ENCODE measurements at places on chromosomes 4 and X.

DNA sequence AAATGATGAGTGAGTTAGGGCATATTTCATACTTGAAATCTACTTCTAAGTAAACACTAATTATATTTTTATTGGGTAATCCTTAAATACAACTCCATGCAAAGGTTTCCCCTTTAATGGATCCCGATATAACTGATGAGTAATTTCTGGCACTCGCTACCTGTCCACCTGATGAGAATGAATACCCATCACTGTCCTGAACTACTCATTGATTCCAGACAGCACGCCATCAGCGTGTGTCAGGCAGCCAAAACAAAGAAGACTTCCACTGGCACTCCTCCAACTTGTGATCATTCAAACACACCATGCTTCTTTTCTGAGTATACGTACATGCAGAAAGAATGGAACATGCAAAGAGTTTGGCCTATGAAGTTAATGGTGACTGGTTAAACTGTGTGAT, 69.4 kb downstream of the HCCS start:
- H3K27me3 ChIP-seq = no peaks in the 10 kb centered on the region
- H3K4me1 ChIP-seq = no peaks in the 10 kb centered on the region
- no peak for DNase-seq
- no peaks in the 10 kb centered on the region for H3K36me3 ChIP-seq
- H3K27ac ChIP-seq = no peak overlapping the region
- no peak overlapping the region for H3K4me3 ChIP-seq

GRCh38 chrX:134846042-134846441, 144.7 kb upstream of the SMIM10 start:
- H3K27me3 ChIP-seq = peaks cover 7% of the 10 kb centered on the region
- no peak overlapping the region for H3K4me3 ChIP-seq
- no peaks in the 10 kb centered on the region for H3K4me1 ChIP-seq
- H3K27ac ChIP-seq = no peak overlapping the region

- H3K4me1 ChIP-seq = peaks cover 6% of the 10 kb centered on the region
- H3K4me3 ChIP-seq = peak overlapping the region; percentile 32
- peaks cover 38% of the 10 kb centered on the region for H3K27me3 ChIP-seq
- no peak for DNase-seq
These were observed 613 bp upstream of the TMEM47 start for GRCh38 chrX:34657726-34658070.

DNA sequence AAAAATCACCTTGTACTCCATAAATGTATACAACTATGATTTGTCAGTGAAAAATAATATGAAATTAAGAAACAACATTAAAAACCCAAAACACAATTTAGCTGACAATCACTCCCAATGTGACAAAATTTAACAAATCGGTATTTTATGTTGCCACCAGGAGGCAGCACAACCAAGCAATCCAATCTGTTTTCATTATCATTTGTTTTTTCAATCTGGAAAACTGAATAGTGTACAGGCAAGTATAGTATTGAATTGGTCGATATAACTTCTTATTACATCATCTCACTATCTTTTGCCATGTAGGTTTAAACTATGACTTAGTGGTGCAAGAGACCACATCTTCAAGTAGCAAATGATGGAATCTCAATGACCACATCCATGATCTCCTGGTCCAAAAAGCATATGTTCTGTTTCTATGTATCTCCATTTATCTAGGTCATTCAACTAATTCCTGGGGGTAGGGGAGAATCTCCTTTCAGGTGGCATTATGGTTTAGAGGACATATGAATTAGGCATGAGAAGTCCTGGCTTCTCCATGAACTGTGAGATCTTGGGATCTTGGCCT, 112.9 kb upstream of the AGA start:
- H3K36me3 ChIP-seq = no peaks in the 10 kb centered on the region
- DNase-seq = peak; percentile 40
- H3K4me1 ChIP-seq = no peaks in the 10 kb centered on the region
- no peak overlapping the region for H3K27ac ChIP-seq
- H3K27me3 ChIP-seq = no peaks in the 10 kb centered on the region

DNA sequence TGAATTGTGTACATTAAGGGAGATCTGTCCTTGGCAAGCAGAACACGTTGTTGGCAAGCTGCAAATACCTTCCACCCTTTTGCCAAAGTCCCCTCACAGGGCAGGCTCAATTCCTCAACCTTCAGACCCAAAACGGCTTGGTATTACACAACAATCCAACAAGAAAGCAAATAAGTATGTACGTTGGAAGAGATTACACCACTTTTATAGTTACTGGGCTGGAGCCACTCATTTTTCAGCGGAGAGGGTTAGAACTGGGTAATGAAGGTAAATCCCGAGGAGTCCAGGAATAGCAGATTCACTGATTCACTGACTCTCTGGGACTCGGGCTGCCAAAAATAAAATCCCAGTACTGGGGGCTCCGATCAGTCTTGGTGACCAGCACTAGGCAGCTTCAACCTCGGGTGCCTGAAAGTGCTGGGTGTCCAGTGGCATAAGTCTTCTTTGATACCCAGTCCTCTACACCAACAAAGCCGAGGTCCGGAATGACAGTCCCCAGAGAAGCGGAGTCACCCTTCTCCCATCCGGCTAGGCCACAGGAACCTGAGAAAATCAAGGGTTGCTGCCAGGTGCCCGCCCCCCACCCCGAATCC, 587 bp downstream of the TIMM8A start:
- no peaks in the 10 kb centered on the region for H3K4me1 ChIP-seq
- H3K36me3 ChIP-seq = peaks cover 5% of the 10 kb centered on the region
- H3K4me3 ChIP-seq = peak overlapping the region; percentile 82

DNA sequence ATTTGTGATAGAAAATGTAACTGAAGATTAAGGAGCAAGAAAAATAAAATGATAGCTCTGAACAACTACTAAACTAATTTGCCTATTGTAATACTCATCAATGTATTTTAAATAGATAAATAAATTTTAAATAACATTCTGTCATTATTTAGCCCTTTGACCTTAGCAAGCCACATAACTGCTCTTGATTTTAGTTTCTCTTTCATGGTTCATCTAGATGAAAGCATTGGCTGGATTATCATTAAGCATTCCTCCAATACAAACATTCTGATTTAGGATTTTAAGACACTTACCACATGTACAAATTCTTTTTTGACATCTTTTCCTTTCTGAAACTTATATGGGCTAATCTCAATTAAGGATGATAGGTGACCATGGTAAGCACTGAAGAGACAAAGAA, 8.5 kb downstream of the ETNPPL start:
- no peaks in the 10 kb centered on the region for H3K36me3 ChIP-seq
- DNase-seq = no peak
- H3K4me3 ChIP-seq = no peak overlapping the region
- H3K27ac ChIP-seq = no peak overlapping the region
- H3K27me3 ChIP-seq = no peaks in the 10 kb centered on the region

- no peak for DNase-seq
- H3K4me3 ChIP-seq = peak overlapping the region; percentile 39
- peaks cover 29% of the 10 kb centered on the region for H3K27me3 ChIP-seq
- H3K27ac ChIP-seq = no peak overlapping the region
These were observed 928 bp downstream of the GYG2 start for GRCh38 chrX:2829469-2830246.

GRCh38 chrX:104430072-104430741, 135.8 kb upstream of the IL1RAPL2 start:
- H3K4me1 ChIP-seq = no peaks in the 10 kb centered on the region
- DNase-seq = no peak
- H3K27me3 ChIP-seq = peaks cover 17% of the 10 kb centered on the region
- no peak overlapping the region for H3K27ac ChIP-seq

All from SK-N-SH (cell line).